ENCODE measurements at places on chromosomes 6 and 20.

DNA sequence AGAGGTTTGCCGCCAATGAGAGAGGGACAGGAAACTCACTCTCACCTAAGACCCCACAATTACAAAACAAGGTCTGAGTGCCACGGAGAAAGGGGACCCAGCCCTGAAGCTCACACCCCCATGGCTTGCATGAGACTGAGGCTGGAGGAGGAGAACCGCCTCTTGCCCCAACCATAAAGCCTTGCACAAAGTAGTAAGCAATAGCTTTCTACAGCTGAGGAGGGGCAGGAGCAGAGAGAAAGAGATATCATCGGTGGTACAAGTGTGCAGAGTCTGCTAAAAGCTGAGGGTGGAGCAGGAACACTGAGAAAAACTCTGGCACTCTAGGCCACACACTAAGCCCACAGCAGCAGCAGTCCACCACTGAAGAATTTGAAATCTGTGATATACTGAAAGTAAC lies 37.7 kb downstream of the OSTM1 start:
- DNase-seq, result no peak

- peak; percentile 89 for DNase-seq
These were observed 4.8 kb upstream of the TRIM40 start for GRCh38 chr6:30130887-30131862.

DNA sequence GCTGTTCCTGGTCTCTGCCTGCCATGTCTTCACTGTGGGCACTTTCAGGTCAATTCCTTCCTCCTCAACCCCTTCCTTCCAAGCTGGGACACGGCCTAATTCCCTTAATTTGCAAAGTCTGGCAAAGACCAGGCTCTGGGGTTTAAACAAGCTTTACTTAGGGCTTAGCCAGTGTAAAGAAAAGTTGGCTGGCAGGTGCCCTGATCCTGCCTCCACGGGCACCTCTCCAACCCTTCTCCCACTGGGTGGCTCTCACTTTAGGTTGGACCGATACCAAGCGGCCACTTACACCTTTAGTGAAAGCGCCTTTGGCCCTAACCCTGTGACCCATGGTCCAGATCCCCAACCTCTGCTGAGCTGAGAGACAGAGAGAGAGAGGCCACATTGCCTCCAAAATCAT lies 13.7 kb upstream of the MLN start:
- no peak for DNase-seq

GRCh38 chr6:49713346-49713745 lies at the start of gene CRISP2:
Gene CRISP2, minus strand, starts transcription at chr6:49713543. Its CDS starts 4,347 bp downstream, at chr6:49709196.
- DNase-seq, result no peak

- no peak for DNase-seq
These were observed 140.7 kb upstream of the ZFP64 start for GRCh38 chr20:52332230-52332629.

All from suppressor macrophage treated with lipopolysaccharide for 4 hours (primary cell).